Iris pigment epithelial cell (primary cell): ENCODE measurements at places on chromosomes 7 and 10.

- peak; percentile 72 for DNase-seq
These were observed 28.2 kb downstream of the MTERF1 start for GRCh38 chr7:91852263-91852741.

- no peak for DNase-seq
These were observed 16.1 kb downstream of the BUD23 start for GRCh38 chr7:73699370-73700068.

- DNase-seq: no peak
These were observed 55.6 kb downstream of the CC2D2B start for GRCh38 chr10:95963202-95963990.

DNA sequence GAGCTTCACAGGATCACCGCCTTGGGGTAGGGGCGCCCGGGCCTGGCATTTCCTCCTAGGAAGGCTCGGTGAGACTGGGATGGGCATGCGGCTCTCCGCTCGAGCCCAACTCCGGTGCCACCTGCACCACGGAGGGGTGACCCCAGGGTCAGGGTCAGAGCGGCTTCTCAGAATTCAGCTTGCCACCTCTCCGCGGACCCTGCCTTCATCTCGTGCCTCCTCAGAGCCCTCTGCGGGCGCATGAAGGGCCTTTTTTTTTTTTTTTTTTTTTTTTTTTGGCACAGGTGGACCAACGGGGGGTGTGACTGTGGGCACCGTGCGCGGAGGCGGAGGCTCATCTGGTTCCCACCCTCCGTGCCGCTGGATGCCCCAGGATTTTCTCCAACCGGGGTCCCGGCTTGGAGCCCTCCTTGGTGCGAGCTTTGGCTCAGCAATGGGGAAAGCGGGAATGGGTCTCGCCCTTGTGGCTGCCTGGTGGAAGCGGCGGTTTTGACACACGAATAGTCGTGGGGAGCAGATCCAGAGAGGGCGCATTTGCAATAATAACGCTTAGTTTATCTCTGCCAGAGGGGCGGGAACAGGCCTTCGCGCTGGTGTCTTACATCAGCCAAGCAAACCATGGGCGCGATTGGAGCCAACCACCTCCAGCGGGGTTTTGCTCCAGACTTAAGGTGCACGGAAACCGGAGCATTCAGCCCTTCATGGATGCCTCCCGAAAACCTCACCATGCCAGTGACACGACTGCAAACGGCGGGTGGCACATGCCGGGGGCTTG, 5.0 kb upstream of the TNRC18 start:
- DNase-seq: peak; percentile 94

GRCh38 chr10:72219235-72219814, 3.2 kb upstream of the ASCC1 start:
- no peak for DNase-seq

DNA sequence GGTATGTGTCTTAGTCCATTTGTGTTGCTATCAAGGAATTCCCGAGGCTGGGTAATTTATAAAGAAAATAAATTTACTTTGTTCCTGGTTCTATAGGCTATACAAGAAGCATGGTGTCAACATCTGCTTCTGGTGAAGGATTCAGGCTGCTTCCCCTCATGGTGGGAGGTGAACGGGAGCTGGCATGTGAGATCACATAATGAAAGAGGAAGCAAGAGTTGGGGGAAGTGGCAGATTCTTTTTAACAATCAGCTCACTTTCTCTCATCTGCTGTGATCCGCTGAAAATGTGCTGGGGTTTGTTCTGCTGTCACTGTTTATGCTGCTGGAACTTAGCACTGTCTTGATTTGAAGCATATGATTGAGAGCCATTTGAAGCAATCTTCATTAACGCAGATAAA, 730.0 kb upstream of the SORCS1 start:
- no peak for DNase-seq

GRCh38 chr7:46192271-46192670, 271.2 kb upstream of the IGFBP3 start:
- no peak for DNase-seq

GRCh38 chr10:62652114-62652513, 152.4 kb upstream of the ADO start:
- DNase-seq: peak; percentile 23

GRCh38 chr7:92448205-92448747, 994 bp downstream of the GATAD1 start:
- DNase-seq: peak; percentile 73

- no peak for DNase-seq
These were observed 71.5 kb downstream of the ST7 start for GRCh38 chr7:117024811-117025210.
